ENCODE measurements at places on chromosomes 7 and 10.

DNA sequence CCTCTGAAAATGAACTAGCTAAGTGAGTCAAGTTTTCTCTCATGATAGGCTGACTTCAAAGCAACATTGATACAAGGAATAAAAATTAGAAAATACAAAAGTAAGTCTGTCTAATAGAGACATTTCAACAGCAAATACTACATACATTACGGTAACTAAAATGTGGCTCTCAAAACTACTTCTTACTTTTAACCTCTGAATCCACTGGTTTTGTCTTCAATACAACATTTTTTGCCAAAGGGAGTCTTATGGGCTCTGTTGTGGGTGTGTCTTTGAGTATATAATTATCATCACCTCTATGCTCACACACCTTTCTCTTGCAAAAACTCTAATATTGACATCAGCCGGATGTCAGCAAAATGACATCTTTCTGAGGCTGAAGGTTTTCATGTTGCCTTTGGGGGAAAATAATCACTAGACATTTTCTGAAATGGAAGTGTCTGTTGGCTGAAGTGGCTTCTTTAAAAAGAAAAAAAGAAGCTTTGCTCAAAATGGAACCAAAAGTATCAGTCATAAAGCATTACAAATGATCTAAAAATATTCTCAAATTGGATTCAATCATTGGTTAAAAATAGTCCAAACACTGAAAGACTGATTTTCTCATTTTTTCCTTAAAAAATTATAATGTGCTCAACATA lies 41.8 kb upstream of the FAM133B start:
- no peak for DNase-seq

DNA sequence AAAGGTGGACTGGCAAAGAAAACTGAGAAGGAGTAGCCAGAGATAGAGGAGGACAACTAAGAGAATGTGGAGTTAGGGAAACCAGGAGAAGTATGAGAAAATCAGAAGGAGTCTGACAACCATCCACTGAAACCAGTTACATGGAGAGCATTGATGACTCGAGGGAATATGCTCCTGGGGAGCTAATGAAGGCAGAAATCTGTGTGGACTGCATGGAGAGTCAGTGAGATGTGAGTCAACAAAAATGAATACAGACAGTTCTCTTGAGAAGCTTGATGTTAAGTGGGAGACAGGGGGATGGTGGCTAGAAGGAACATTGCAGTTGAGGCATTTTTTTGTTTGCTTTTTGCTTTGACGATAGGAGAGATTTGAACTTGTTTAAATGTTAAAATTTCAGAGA lies 34.3 kb upstream of the ZNF32 start:
- no peak for DNase-seq

GRCh38 chr7:133534816-133535215 lies 281.9 kb downstream of the EXOC4 start:
- DNase-seq: no peak

- DNase-seq: no peak
Observed at GRCh38 chr7:95501261-95501832, 15.6 kb downstream of the ASB4 start.

DNA sequence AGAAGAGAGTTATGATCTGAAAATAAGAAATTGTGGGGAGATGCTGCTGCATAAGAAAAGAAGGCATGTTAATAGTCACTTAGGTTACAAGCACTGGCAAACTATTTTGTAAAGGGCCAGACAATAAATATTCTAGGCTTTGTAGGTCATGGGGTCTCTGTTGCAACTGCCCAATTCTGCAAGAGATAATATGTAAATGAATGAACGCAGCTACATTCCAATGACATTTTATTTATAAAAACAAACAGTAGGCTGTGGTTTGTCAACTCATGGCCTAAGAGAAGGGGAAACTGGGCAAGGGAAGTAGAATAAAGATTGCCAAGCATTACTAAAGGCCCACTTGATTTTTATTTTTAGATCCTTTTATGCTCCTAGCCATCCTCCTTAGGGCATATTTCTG lies 133.1 kb downstream of the RAPGEF5 start:
- no peak for DNase-seq

DNA sequence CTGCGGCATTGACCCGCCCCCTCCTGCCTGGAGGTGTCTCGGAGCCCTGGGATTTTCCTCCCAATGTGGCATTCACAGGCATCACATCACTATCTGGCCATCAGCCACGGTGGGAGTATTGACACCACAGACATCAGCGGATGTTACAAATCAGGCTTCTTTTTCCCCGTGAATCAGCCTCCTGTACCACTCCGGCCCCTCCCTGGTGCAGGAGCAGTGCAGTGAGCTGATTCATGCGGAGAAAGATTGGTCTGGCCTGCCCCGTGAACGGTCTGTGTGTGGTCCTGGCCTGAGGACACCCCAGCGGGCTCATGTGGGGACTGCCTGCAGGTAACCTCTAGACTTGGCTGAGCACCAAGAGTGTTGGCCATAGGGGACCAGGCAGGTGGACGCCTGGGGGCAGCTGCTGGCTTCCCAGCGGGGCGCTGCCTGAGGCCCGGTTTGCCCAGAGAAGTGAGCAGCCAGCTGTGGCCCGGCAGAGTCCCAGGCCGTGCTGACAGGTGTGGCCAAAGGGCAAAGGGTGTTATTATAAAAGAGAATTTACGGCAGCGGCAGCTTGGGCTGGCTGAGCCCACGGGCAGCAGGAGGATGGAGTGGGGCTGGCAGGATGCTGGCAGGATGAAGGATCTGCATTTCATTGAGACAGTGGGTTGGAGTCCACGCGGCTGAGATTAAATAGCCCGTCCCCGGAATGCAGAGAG lies 32.1 kb upstream of the GNA12 start:
- DNase-seq: no peak

DNA sequence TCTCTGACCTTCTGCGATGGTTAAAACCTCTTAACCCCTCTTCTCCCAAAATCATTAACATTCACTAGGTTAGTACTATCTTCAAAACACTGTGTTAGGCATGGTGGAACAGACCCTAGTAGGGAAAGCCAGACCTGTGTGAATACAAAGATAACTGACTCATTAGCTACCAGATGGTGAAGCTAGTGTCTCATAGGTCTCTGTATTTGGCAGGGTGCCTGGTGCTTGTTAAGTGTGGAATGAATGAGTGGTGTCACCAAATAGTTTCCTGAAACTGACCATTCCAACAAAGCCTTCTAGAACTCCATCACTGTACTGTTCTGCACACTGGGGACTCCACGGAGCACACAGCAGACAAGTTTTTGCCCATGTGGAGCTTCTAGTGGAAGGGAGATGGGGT lies 27.7 kb upstream of the TM9SF3 start:
- DNase-seq: no peak

DNA sequence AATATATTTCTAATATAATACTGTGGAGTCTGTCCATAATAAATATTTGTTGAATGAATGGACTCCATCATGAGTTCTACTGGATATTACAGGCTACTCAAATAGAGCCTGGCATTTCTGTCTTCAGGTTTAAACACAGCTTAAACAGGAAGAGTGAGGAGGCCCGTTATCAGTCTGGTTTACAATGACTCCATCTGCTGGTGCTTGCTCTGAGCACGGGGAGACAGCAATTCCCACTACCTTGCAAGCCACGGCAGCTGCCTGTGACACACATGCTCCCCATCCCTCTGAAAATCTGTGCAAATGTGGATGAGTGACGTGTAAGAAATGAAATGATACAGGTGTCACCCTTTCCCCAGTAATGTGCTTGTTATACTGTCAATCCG lies 293.5 kb upstream of the IMMP2L start:
- no peak for DNase-seq

DNA sequence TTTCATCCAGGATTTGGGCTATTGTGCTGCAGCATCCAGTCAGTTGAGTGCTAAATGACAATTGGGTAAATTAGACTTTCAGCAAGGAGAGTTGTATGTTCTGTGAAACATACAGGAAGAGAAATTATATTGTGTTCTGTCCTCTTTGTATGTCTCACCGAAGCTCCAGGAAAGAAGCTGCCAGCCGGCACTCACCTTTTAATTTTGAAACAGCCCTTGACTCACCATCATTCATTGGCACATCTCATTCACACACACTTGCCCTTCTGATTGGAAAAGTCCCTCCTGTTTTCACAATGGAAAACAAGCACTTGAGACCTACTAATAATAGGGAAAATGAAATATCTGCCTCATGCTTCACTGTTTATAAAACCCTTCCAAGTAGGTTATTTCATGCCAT lies 495.6 kb downstream of the RPS24 start:
- no peak for DNase-seq

DNA sequence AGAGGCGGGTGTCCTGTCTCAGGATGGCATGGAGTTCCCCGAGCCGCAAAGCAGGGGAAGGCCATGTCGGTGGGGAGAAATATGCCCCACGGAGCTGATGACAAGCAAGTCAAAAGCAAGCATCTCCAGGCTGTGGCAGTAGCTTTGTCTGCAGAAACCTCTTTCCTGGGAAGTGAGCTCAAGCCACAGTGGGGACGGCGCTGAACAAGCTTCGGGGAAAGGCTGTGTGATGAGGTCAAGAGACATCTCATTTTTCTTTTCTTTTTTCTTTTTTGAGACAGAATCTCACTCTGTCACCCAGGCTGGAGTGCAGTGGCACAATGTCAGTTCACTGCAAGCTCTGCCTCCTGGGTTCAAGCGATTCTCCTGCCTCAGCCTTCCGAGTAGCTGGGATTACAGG lies 62.6 kb downstream of the ELFN1 start:
- no peak for DNase-seq

- no peak for DNase-seq
Observed at GRCh38 chr7:139943401-139943800, 114.3 kb downstream of the TBXAS1 start.
